Inflammatory macrophage treated with lipopolysaccharide for 4 hours (primary cell): ENCODE measurements at places on chromosomes 7 and 10.

- peak; percentile 76 for DNase-seq
Measured at GRCh38 chr7:17406738-17407137, 108.3 kb downstream of the AHR start.

- DNase-seq = no peak
Measured at GRCh38 chr10:27838361-27838760, 92.7 kb upstream of the MKX start.

DNA sequence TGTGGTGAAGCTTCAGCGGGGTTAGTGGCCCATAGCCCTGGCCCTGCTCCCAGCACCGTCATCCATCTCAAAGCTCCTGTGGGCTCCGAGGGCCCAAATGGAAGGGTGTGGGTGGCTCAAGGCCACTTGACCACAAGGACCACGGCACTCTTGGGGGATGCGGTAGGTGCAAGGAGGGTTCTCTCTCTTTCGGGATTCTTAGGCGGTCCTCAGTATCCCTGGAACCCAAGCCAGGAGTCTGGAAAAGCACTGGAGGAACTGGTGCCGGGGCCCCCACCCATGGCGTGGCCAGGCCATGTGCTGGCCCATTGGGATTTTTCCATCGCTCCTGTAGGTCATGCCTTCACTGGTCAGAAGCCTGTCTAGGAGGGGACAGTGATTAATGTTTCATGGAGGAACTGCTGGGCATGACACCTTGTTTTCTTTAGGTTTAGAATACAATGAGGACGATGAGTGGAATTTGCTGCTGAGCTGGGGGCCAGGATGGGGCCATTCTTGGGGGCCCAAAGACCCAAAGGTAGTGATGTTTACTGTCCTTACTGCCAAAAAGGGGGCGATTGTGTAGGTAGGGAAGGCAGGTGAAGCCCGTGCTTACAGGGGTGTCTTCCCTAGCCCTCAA lies 16.7 kb downstream of the AQP1 start:
- DNase-seq = no peak

GRCh38 chr7:21617916-21618390 lies 75.1 kb downstream of the DNAH11 start:
- no peak for DNase-seq

- DNase-seq = no peak
Measured at GRCh38 chr10:83564889-83565588, 574.3 kb upstream of the GHITM start.

GRCh38 chr7:74709880-74710671 lies 52.6 kb downstream of the GTF2I start:
- DNase-seq = peak; percentile 9

GRCh38 chr7:135380351-135380750 lies 129.6 kb downstream of the CNOT4 start:
- DNase-seq = no peak

DNA sequence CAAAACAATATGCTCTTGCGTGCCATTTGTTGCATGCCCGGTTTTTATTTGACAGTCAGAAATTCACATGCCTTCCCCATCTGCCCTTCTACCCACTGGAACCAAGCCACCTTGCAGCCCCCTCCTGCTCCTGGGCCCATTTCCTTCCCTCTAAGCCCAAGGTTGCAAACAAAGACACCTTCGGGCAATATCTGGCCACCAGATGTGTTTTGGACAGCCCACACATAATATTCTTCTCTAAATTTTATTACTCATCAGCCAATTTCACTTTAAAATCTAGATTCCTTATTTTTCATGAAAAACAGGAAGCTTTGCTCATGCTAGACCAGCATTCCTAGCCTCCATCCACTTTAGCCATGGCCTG lies 18.2 kb upstream of the C10orf105 start:
- DNase-seq = peak; percentile 71

DNA sequence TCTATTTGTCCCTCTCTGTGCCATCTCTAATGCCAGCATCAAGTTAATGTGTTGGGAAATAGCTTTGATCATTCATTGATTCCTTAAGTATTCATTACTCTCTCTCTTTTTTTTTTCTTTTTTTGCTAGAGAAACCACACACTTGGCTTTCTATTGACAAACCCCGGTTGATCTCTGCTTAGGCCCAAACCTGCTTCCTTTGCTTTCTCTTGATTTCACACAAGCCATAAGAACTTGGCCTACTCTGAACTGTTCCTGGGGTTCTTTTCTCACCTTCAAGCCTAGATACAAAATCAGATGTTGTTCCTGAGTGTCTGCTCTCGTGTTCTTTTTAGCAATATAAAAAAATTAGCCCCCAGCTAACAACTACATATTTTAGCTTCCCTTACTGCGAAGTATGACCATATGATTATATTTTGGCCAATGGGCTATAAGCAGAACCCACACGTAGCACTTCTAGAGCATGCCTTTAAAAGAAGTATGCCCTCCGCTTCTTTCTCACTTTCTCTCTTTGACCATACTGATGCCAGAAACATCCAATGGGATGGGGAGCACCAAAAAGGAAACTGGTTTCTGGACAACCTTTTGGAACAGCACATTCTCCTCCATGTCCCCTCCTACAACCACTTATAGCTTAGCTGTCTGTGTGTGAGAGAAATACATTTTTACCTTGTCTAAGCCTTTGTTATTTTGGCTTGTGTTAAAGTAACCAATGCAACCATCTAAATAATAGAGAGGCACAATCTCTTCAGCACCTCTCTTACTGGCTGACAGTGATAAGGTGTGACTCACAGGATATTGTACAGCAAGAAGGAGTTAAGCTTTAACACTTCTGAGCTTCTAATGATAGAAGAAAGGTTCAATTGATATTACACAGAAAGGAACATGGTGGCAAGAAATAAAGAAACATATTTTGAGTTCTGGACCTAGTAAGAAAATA lies 96.6 kb upstream of the LRRN3 start:
- DNase-seq = no peak

DNA sequence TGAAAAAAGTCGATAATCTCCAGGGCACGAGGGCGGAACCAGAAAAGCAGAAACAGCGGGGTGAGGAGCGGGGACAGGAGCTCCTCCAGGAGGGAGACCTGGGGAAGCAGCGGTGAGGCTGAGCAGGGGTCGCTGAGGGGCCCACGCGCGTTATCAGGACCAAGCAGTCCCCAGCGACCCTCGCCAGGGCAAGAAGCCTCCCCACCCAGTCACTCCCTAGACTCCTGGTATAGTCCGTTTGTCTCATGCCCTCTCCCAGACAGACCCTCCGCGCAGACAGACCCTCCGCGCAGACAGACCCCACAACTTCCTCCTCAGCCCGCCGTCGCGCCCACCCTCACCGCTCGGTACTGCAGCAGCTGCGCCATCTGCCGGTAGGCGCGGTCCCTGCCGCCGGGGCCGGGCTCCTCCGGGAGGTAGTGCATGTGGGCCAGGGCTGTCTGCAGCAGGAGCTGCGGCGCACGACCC lies 6.3 kb downstream of the ATG9B start:
- peak; percentile 43 for DNase-seq

GRCh38 chr7:47477191-47478016 lies 104.5 kb downstream of the TNS3 start:
- no peak for DNase-seq

DNA sequence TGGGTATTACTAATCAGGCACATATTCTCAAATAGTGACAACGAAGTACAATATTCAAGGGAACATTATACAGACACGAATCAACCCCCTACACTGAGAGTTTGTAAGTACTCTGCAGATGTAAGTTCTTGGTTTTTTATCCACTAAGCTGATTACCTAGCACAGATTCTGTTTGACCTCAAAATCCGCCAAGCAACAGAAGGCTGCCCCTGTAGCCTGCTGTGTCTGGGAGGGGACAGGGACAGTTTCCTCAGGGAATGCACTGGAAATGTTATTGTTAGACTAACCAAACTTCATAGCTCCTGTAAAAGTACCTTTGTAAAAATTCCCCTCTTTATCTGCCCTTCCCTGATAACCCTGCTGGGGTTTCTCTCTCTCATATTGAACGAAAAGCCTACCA lies 45.2 kb upstream of the ZRANB1 start:
- DNase-seq = no peak

DNA sequence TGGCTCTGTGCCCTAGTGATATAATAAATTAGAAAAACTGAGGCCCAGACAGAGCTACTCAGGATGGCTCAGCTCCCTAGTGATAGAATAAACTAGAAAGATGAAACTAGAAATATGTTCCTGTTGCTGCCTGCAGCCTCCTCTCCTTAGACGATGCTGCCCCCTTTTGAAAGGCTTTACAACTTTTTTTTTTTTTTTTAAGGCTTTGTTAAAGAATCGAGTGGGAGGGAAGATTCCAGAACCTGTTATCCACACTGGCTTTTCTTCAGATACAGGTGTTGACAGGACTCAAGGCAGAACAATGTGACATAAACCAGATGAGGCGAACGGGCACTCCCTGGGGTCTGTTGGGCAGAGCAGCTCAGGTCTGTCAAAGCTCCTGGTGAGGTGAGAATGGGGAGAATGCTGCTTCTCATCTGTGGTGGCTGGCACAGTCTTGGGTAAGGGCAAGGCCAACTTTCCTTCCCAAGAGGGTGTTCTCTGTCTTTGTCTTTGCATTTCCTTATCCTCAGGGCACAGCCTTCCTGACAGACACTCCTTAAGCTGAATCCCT lies 175.1 kb downstream of the COBL start:
- peak; percentile 47 for DNase-seq

- no peak for DNase-seq
Measured at GRCh38 chr10:34526758-34527730, 288.1 kb downstream of the PARD3 start.

DNA sequence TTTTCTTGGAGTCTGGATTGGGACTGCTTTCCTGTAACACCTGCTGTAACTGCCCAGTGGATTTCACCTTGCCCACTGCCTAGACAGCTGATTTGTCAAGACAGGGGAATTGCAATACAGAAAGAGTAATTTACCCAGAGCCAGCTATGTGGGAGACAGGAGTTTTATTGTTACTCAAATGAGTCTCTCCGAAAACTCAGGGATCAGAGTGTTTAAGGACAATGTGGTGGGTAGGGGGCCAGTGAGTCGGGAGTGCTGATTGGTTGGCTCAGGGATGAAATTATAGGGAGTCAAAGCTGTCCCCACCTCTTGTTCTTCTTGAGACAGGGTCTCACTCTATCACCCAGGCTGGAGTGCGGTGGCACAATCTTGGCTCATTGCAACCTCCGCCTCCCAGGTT lies 25.2 kb upstream of the BNIP3 start:
- DNase-seq = no peak

DNA sequence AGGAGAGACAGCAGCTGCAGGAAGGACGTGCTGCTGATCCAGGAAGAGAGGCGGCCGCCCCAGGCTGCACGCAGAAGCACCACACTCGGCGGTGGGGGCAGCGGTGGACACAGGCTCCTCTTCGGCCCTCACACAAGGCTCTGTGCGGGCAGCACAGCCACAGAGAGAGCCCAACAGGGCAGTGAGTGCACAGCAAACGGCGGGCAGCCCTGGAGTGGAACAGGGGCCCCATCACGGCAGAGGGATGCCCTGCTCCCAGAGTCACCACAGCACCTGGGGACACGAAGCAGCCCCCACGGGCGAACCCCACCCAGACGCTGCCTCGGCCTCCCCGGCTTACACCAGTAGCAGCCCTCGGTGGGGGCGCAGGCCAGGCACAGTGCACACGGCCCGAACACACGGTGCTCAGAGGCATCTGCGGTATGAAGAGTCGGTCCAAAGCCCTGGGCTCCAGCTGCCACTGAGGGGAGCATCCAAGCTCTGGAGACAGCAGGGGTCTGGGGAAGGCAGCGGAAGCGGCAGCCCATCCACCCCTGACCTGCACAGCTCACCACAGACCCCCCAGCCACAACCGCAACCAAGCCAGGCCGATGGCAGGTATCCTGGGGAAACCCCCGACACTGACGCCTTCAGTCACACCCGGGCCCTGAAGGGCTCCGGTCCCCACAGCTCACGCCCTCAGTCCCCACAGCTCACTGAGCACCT lies 16.8 kb downstream of the NUDT1 start:
- DNase-seq = no peak

DNA sequence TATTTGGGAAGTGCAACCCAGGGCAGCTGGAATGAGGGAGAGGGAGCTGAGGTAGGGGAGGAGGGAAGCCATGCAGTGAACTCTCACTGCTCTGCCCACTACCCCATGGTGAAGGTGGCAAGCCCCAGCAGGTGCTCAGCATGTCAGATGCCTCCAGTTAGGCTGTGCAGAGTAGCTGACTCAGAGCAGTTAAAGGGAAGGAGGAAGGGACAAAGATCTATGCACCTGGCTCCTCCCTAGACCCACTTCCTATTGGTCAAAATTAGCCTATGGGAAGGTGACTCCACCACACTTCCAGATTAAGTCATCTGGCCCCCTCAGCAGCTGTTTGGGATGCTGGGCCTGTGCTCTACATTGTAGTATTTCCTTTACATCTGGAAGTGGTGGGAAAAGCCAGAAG lies 125.7 kb upstream of the MTPN start:
- DNase-seq = no peak

- no peak for DNase-seq
Measured at GRCh38 chr7:10913457-10913856, 60.2 kb upstream of the PHF14 start.

GRCh38 chr10:111233439-111233838 lies 156.6 kb downstream of the ADRA2A start:
- DNase-seq = no peak

DNA sequence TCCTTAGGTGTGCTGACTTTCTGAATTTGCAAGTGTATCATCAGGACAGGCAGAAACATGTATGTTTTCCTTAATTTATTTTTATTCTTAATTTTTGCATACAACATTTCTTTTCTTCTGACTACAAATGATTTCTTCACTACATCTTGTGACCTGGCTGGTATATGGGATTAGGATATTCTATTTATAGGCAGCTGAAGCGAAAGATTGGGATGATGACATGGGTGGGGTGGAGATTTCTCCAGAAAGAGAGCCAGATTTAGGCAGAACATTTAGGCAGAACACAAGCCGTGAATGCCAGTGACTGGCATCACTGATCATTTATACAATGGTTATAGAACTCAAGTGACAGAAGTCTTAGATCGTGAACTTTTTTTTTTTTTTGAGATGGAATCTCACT lies 256.7 kb downstream of the KLF6 start:
- no peak for DNase-seq

- DNase-seq = no peak
Measured at GRCh38 chr7:43076606-43077005, 35.8 kb upstream of the HECW1 start.

DNA sequence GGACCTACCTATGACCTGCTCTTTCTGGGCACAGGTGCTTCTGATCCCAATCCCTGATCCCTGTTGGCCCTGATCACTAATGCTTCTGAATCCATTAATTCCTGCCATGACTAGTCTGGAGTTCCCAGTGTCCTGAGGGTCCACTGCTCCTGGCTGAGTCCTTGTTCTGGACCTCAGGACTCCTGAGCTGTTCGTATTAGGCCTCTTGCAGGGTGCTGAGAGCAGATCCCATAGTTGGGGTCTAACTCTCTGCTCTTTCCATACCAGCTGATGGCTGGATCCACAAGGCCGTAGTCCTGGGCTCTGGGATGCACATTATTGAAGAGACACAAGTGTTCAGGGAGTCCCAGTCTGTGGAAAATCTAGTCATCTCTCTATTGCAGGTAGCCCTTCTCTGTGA lies 7.0 kb downstream of the MRPL43 start:
- DNase-seq = no peak
